ENCODE measurements at places on chromosomes 1 and 21. TPM values are rescaled to one million over a fixed set of nuclear protein-coding genes. Genes with fewer than 3 reads are reported as not detected.

The OR2T29 gene
- total RNA-seq: not detected

- no peak for DNase-seq
Observed at GRCh38 chr1:184152974-184153373, 101.4 kb downstream of the TSEN15 start.

DNA sequence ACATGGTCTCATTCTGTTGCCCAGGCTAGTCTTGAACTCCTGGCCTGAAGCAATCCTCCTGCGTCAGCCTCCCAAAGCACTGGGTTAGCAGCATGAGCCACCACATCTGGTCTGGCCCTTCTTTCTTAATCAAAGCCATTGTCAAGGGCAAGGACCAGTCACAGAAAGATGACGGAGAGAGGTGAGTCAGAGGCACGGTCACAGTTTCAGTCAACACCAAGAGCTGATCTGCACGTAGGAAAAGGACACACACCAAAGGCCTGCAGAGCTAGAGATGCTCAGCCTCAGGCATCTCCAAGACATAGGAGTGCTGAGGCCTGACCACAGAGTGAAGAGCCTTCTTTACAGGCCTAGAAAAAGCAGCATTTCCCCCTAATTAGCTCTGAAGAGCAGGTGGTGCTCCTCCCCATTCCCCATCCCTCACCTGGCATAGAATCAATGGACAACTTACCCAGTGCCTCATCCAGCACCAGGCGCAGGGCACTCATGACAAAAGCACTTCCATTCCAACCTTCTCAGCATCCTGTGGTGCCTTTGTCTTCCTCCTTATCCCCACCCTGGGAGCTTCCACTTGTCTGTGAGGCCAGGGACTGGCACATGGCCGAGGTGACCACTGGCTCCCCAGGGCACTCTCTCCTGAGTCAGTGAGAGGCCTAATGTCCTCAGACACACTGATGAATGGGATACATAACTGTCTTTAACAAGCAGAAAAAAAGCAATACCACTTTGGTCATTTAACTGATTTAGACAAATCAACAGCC lies 139.8 kb downstream of the AJAP1 start:
- DNase-seq: no peak

- no peak for DNase-seq
Observed at GRCh38 chr1:87928623-87929022, 599.9 kb downstream of the LMO4 start.

GRCh38 chr1:225462429-225462713 lies 34.5 kb upstream of the LBR start:
- no peak for DNase-seq

The ANKRD35 gene
- total RNA-seq: 0.17 TPM

DNA sequence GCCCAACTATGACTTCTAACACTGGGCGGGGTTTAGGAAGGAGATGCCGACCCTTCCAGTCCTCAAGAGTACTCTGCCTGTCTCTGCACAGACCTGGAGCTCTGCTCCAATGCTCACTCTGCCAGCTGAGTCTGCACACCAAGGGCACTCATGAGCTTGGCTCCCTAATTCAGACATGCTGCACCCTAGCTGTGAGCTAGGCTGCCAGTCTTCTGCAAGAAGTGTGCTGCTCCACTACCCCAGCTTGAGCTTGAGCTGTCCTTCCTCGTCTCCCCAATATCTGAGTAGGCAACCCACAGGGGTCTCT lies 13.2 kb downstream of the TP53BP2 start:
- no peak for DNase-seq

The UQCRHL gene
- 3.4 TPM for total RNA-seq

The PGLYRP3 gene
- total RNA-seq: not detected

DNA sequence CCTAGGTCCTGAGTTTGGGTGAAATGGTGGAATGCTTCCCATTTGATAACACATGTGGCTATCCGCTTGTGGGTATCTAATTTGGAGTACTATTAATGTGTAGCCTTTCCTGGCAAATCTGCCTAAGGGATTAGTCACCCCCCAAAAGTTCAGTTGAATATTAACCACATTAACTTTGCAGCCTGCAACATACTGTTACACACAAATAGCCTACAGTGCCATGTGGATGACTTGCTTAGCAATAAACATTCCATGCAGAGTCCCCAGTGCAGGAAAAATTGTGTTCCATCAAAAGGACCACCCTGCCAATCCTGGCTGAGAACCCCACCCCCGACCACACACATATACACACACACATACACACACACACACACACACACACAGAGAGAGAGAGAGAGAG lies 303.3 kb upstream of the ESRRG start:
- no peak for DNase-seq

DNA sequence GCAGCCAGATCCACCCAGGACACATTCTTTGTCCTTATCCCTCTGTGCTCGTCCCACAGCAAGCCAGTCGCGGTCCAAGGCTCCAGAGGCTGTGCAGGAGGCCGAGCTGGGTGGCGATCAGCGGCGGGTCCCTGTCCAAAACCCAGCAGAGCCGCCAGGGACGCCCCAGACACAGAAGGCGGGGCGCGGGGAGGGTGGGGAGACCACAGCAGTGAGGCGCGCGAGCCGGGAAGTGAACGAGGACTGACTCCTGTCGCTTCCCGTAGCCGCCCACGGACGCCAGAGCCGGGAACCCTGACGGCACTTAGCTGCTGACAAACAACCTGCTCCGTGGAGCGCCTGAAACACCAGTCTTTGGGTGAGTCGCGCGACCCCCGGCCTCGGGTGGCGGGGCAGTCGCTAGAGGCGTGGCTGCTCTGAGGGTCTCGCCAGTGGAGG lies at the start of gene LGALS8:
TSS of gene LGALS8 (plus strand) at position 279 of the 438 bp plus-strand sequence. CDS start 2,089 bp downstream, outside the sequence.
- DNase-seq: peak; percentile 91

DNA sequence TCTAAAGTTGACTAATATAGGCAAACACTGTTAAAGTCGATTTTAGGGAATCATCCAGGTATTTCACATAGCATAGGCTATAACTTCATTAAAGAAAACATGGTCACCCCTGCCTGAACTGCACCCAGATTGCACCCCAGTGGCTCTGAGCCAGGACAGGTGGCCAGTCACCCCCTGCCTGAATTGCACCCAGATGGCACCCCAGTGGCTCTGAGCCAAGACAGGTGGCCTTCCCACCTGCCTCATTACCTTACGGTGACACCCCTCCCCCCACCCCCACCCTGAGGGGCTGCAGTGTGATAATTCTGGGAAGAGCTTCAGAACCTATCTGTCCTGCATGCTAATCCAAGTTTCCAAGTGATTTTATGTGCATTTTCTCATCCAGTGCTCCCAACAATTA lies 78.9 kb downstream of the DSCAM start:
- no peak for DNase-seq

- DNase-seq: no peak
Observed at GRCh38 chr1:227306689-227307088, 11.6 kb downstream of the CDC42BPA start.
